ENCODE measurements at places on chromosomes 11 and 22.

DNA sequence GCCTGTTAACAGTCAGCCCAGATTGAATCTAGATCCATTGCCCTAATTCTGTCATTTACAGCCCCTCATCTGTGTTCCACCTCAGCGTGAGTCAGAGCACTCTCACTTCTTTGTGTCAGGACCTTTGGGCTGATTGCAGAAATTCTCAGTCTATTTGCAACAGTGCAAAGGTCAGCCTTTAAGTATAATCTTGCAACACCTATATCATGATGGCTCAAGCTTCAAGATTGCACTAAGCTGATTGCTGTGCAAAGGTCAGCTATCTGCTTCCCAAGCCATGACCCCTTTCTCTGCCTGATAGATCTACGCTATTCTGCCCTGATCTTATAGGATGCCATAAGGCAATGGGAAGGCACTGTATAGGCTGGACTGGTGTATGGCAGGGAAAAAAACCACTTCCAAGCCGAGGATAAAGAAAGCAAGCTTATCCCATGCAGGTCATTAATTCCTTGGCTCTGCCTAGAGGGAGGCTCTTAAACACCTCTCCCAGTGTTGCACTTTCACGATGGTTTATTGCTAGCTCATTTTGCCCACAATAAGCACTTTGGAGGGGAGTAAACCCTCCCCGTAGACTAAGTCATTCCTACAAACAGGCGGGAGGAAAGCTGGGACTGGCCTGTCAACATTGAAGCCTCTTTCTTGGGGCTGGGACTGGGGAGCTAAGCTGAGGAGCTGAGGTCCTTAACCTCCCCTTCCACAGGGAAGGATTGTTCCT is 100.6 kb downstream of the RRAS2 start:
- no peak for ATAC-seq

GRCh38 chr11:39768214-39768613 is 1691.2 kb downstream of the LRRC4C start:
- no peak for ATAC-seq

DNA sequence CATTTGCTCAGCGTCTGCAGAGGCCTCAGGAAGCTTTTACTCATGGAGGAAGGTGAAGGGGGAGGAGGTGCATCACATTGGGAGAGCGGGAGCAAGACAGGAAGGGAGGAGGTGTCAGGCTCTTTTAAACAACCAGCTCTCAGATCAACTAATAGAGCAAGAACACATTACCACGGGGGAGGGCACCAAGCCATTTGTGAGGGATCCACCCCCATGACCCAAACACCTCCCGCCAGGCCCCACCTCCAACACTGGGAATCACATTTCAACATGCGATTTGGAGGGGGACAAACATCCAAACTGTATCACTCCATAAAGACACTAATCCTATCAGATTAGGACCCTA is 18.9 kb upstream of the THY1 start:
- no peak for ATAC-seq

DNA sequence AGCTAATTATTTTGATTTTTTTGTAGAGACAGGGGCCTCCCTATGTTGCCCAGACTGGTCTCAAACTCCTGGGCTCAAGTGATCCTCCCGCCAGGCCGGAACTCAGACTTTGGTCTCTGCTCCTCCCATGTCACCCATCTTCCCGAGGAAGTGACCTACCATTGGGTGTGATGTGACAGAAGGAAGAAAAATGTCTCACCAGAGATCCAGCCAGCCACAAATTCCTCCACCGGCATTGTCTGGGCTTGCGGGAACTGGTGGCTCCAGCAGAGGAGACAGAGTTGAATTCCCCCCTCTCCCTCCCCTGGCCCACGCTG is 772 bp downstream of the SLC25A45 start:
- ATAC-seq: no peak

DNA sequence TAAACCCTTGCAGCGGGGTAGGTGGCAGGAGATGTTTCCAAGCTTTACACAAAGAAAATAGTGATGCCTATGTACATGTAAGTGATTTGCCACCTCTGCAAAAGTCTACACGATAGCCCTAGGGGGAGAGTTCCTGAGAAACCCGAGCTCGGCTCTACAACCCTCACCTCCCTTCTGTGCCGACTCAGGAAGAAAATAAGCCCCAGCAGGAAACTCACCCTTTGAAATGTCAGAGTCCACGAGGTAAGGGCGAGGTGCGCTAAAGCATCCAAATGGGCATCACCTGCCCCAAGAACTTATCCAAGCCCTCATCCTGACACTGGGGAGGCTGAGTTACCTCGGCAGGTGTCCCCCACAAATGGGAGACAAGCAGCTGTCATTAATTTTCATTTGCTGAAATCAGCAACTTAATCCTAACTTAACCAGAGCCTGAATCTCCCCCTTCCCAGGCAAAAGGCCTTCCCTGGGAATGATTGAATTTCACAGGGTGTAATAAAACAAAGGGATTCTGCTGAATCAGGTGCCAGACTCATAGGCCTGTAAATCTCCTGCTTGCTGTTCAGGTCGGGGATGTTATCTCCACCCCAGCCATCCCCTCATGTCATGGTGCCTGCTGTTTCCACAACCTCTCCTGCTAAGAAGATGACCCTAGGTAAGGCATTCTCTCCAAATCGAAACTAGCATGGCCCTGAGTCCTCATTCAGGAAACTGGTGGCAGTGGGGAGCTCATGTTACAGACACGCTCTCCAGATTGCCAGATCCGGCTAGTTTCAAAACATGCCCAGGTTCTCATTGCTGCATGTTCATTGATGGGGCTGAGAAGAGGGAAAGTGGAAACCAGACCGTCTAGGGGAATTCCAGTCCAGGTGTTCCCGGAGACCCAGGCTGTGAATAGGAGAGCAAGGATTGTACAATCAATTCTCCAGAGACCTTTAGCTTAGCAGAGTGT is 105.3 kb upstream of the KIRREL3 start:
- no peak for ATAC-seq

DNA sequence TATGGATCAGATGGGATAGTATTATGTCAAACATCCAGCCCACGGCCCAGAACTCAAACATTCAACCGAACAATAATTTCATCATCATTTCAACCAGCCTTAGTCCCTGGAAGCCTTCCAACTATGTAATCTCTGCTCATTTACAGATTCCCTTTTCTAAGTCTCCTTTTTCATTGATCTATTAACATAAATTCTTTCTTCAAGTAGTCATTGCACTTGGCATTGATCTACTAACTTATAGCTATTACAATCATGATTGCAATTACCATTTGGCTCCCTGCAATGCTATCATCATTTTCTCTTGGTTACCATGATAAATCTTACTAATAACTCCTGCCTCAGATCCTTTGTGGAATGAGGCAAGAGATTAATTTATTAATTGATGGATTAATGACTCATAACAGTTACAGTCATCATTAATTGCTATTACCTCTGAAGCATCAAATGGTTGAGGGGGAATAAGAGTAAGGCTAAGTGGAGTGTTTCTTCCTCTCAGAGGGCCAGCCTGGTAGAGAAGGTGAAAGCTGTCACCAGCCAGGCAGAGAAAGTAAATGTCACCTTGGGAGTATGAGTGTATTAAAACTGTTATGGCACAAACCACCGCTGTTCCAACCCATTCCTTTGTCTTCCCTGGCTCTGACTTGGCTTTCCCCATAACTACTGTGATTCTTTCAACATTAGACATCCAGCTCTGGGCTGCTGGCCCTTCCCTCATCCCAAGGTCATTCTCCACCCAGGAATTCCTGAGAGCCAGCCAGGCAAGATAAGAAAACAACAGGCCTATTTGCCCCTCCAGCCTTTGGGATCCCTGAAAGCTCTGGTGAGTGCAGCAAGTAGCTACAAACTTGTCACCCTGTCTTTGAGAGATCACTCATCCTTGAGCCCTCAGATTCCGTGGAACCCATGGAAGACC is 174.7 kb downstream of the RRAS2 start:
- no peak for ATAC-seq

DNA sequence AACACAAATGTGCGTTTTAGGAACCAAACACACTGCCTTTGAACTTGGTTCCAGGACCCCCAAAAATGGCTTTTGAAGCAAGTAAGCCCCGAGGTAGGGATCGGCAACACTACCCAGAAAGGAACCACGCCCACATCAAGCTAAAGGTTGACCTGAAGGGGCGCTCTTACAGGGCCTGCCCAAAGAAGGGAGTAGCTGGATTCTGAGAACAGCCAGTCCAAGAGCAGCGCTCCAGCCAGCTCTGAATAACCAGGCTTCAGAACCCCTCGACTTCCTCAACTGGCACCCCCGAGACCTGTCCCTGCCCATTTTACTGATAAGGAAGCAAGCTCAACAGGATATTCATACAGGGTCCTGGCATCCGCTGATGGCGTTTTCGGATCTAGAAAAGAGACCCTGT is 18.9 kb upstream of the MOB2 start:
- ATAC-seq: no peak

DNA sequence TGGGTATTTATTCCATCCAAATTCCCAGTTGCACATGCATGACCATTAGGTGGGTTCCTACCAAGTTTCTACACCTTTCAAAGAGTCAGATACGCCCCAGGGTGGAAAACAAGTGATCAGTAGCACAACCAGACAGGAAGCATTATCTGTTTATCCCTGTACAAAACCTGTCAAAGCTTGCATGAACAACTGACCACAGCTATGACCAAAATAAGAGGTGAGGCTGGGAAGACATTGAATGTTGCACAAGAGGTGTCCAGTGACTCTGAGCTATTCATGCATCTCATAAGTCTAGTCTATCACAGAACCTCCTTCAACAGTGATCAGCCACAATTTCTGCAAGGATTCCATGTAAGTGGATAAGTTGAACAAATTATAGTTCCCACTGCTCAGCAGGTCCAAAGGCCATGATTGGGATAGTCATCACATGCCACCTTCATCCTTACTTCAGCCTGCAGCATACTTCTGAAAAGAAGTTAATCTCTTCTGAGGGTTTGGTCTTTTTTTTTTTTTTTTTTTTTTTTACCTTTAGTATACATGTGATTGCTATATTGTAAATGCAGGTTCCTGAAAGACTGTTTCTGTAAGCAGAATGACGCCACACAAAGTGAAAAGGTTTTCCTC is 28.0 kb upstream of the TMEM45B start:
- no peak for ATAC-seq
